ENCODE measurements at places on chromosomes 2 and 18.

DNA sequence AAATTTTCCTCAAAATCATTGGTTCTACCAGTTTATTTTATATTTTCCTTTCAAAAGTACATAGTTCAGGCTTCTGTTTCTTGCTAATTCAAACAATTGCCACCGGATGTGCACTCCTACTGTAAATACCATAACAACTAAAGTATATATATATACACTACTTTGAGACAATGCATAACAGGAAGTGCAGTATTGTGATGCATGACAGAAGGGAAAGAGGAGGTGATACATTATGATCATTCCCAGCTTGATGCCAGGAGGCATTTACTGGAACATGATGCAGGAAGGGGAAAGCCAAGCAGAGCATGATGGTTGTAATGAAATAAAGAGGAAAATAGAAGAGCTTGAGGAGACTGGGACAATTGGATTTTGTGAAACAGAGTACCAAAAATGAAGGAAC, 215.2 kb upstream of the NT5C1B start:
- no peak for DNase-seq

- no peak for DNase-seq
Measured at GRCh38 chr2:28633746-28634145, 117.9 kb upstream of the PPP1CB start.

DNA sequence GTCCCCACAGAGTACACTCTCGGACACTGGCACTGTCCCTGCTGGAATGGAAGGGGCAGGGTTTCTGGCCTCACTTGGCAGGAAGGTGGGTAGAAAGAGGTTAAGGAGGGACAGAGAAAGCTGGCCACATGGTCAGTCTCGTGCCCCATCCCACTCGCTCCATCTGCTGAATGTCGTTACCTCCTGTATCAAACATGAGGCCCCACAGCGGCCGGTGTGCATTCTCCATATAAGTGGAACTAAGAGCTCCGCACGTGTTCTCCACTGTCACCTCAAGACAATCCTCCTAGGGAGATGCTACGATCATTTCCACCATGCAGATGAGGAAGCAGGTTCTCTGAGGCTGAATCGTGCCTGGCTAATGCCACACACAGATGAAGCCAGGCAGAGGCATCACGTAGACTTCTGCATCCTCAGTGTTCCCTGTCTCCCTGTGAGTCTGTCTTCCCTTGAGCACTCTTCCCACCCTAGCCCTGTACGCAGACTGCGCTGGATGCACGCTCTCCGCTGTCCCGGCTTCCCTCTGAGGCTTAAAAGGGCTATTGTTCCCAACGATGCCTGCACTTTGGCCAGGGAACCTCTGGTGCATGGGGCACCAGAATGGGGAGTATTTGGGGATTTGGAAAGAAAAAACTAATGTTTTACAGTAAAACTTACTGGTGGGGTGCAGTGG, 35.1 kb downstream of the MAL start:
- peak; percentile 82 for DNase-seq

GRCh38 chr18:12621742-12622306, 36.1 kb downstream of the SPIRE1 start:
- no peak for DNase-seq

Measured in putamen (tissue), 1 donor.